ENCODE measurements at places on chromosomes 2 and 18.
A peak's percentile ranks its signal among the peaks of the same experiment; 100 is the strongest.

- DNase-seq, result peak; percentile 94
Observed at GRCh38 chr18:41938445-41938844, 16.6 kb upstream of the PIK3C3 start.

DNA sequence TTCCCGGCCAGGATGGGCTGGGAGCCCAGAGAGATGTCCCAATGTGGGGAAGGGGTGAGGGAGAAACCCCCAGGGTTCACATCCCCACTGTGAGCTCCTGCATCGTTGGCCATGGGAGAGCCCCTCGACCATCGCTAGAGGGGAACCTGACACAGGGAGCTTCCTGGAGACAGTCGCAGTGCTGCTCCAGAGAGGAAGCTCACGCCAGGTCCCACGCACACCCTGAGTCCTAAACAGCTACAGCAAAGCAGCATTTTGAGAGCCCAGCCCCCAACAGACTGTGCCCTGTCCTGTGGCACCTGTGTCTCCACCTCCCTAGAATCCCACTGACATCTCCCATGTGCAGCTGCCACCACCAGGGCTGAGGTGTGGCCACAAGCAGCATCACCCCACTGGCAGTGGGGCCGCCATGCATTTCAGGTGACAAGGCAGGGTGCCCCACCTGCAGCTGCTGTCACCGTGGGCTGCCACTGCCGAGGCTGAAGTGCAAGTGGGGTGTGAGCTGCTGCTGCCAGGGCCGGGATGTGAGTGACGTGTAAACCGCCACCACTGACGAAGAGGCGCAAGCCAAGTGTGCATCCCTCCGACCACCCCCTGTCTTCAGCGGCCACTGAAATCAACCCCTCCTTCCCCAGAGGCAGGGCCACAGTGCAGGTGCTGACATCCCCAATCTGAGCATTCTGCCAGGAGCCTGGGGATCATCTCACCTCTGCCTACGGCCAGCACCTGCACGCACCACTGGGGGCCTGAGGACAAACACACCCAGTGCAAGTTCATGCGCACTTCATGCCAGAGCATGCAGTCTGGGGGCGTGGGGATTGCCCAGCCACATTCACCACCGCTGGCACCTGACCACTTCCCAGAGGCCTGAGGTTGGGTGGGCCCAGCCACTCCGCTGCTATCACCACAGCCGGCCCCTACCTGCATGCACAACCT, 467.7 kb upstream of the SALL3 start:
- no peak for DNase-seq

DNA sequence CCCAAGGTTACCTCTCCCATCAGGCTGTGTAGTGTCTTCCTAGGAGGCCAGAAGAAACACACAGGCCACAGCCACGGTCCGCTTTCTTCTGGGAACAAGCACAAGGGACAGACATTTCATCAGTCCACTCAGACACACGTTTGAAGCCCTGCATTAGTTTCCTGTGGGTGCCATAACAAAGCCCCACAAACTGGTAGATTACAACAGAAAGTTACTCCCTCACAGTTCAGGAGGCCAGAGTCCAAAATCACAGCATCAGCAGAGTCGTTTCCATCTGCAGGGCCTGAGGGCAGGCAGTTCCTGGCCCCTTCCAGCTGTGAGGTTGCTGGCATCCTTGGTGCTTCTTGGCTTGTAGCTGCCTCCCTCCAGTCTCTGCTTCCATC, 8.8 kb upstream of the PRLH start:
- no peak for DNase-seq

GRCh38 chr2:236317938-236318396, 53.8 kb upstream of the ASB18 start:
- DNase-seq, result no peak

GRCh38 chr2:203673933-203674332, 32.5 kb upstream of the CD28 start:
- DNase-seq, result peak; percentile 43

GRCh38 chr2:73776869-73777519, 2.9 kb downstream of the DUSP11 start:
- DNase-seq, result peak; percentile 29

- peak; percentile 79 for DNase-seq
Observed at GRCh38 chr2:172196768-172197431, 94.2 kb upstream of the DLX2 start.

GRCh38 chr2:29412197-29412925, 297.1 kb downstream of the CLIP4 start:
- DNase-seq, result no peak

DNA sequence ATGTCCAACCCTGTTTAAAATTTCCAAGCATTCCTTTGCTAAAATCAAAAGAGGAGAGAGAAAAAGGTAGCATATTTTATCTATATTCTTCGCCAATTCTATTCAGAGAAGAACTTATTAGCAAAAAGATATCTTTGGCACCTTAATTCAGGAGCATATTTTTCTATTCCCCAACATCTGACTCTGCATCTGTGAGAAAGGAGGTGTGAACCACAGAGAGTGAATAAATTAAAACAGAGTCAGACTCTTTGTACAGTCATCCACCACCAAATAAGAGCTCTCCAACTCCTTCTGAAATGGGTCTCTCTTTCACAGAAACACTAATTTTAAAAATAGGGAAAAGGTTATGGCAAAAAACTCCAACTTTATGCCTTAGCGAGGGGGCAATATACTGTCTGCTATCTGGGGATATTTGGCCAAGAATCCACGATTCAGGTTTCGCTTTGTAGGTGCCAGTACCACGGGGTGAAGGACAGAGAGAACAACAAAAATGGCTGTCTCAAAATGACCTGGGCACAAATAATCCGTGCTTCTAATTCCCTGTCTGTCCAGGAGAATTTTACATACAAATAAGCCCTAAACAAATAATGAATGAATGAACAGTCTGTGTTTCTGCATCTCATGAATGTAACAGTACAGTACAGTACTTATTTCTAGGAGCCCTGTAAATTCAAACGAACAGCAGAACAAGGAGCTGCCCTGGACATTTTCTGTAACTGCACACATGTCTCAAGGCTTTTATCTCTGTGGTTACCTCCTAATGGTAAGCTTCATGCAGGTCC, 43.4 kb downstream of the EPB41L3 start:
- no peak for DNase-seq

- DNase-seq, result no peak
Observed at GRCh38 chr2:111244864-111245263, 124.2 kb downstream of the BCL2L11 start.

GRCh38 chr2:14923820-14924580, 291.5 kb downstream of the LRATD1 start:
- DNase-seq, result no peak
